SK-MEL-5 (cell line): ENCODE measurements at places on chromosomes 7 and 10. TPM values are rescaled to one million over a fixed set of nuclear protein-coding genes. Genes with fewer than 3 reads are reported as not detected.

The PKD1L1 gene
- total RNA-seq = 0.51 and 0.58 TPM in 2 replicates

The ETV1 gene
- total RNA-seq = 34.6 and 39.8 TPM in 2 replicates

The OR2A1 gene
- total RNA-seq = not detected in 2 replicates

The CPA2 gene
- not detected in 2 replicates for total RNA-seq

The FGFR2 gene
- total RNA-seq = 0.21 and 1.2 TPM in 2 replicates
